ENCODE measurements at places on chromosomes 7 and 10.

DNA sequence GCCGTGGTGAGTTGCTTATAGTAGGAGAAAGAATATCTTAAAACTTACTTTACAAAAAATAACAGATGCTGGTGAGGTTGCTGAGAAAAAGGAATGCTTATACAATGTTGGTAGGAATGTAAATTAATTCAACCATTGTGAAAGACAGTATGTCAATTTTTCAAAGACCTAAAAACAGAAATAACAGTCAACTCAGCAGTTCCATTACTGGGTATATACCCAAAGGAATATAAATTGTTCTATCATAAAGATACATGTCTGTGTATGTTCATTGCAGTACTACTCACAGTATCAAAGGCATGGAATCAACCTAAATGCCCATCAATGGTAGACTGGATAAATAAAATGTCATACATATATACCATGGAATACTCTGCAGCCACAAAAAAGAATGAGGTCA is 420.4 kb downstream of the AUTS2 start:
- no peak for DNase-seq

DNA sequence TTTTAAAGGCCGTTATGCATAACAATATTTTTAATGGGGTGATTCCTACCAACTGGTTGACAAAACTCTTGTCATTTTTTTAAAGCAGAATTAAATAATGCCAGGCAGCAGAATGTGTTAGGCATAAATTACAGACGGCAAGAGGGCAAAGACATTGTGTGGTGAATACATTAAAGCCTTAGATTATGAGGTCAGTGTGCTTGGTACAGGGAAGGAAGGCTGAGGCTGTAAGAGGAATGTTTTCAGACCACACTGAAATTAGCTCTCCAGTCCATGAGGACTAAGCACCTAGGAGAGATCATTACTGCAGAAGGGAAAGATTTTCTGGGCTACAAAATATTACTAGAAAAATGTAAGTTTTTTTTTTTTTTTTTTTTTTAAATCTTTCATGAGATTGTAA is 312.8 kb upstream of the PRKCQ start:
- no peak for DNase-seq

DNA sequence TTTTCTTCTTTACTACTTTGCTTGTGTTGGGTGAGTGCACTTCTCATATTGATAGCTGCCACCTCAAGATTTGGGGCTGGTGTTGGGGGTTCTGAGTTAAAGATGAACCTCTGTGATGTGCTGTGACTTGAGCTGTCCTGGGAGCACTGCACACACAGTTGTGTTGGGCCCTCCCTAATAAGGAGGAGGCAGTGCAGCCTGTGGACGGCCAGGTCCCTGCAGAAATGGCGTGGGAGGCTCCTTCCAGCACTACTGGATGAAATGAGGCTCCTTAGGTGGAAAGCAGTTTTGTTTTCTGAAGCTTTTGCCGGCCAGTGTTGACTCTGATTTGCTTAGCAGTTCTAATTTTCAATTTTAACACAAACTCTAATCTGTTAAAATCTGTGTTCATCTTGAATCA is 44.0 kb downstream of the WDR37 start:
- DNase-seq, result no peak

DNA sequence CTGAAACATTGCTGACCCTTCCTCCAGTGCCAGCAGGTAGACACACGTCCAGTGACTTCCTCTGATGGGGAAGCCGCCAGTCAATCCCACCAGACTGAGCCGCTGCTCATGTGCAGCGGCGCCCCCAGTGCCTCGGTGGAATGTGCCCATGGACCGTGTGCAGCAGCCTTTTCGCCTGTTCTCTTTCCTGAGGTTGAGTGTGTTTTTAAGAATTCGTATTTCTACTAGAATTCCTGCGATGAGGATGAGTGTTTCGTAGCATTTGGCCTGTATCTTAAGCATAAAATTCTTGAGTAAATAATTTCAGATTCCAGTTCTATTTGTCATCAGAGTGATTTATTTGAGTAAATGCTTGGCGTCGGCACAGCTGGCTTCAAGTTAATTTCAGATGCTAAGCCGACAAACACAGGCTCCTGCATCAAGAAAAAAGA is 35.4 kb downstream of the BNIP3 start:
- no peak for DNase-seq

- DNase-seq, result no peak
Observed at GRCh38 chr10:34305189-34305588, 509.9 kb downstream of the PARD3 start.

GRCh38 chr10:128045833-128046120 is 80.4 kb downstream of the MKI67 start:
- DNase-seq, result no peak

DNA sequence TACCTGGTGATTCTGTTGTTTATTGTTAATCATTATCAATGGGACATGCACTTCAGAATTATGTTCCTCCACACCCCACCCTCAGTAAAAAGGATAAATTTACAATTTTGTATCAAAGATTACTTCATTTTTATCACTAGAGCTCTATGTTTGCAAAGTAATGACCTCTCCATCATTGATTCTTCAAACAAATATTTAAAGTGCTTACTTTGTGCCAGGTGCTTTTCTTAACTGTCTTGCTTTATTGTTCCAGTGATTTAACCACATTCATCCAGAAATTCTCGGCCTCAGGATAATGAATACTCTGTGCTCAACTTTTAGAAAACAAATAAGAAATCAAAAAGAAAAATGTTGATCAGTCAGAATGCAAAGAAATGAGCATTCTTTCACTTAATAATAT is 144.9 kb upstream of the FOXP2 start:
- no peak for DNase-seq

DNA sequence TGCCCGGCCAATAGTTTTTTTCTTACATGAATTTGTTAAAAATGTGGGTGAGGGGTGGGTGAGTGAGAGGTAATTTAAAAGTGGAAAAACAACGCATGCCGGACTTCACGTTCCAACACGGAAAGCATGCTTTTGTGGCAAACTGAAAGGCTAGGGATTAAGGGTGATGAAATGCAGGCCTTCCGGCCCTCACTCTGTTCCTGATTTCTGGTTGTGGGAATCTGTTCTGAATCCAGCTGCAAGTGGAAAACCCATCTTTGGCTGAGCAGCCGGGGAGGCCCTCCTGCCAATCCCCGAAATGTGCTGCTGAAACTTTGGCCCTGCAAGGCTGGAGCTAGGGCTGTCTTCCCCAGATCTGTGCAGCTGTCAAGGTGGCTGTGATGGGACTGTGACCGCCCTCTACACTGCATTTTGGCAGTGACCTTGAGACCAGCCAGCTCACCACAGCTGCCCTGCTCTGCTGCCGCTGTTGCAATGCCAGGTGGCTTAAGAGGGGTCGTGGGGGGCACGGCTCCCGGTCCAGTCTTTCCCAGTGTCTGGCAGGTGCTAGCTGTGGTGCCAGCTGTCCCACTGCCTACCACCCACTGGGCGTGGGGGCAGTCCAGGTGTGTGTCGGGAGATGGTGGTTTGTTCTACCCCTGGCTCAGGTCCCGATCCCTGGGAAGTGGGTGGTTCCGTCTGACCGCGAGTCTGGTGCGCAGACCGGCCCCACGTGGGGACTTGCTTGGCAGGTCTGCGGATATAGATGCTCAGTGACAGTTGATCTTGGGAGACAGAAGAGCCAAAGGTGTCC is 39.0 kb downstream of the TET1 start:
- DNase-seq, result no peak

DNA sequence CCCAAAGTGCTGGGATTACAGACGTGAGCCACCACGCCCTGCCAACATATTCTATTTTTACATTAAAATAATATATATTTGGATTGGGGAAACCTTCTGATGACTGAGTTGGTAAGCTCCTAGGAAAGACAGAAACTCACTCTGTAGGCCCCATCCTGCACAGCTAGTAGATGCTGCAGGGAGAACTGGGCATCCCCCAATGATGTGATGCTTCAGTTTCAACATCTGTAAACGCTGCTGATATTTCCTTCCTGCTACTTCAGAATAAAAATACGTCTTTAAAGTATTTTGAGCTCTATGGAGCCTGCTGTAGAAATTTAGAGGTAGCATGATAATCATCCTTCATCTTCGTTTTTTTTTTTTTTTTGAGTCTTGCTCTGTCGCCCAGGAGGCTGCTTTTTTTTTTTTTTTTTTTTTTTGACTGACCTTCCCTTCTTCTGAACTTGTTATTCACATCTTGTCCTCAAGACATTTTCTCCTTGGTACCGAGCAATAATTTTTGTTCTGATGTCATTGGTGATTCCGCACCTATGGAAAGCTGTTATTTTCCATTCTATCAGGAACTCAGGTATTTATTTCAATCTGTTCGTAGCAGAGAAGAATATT is 21.8 kb upstream of the INPP5F start:
- no peak for DNase-seq

- no peak for DNase-seq
Observed at GRCh38 chr7:65265933-65266519, 107.6 kb upstream of the ZNF92 start.

DNA sequence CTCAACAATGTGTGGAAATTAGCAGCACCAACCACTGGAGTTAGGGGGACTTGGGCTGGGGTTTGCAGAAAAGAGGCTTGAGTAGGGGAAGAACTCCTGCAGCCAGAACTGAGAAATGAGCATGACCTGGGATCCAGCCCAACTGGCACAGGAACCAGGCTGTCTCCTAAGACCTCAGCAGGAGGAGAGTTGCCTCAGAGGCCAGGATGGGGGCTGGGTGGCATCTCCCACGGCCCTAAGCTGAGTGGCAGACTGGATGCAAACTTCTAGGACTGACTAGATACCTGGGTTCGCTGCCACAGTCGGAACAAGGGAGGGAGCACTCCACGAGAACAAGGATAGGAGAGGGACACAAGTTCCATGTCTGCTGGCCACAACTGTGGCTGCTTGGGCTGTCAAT is 62.6 kb downstream of the RNF32 start:
- DNase-seq, result no peak

GRCh38 chr7:25894002-25894901 is 257.7 kb upstream of the NFE2L3 start:
- peak; percentile 28 for DNase-seq

- DNase-seq, result no peak
Observed at GRCh38 chr7:14583518-14583917, 319.0 kb downstream of the DGKB start.

DNA sequence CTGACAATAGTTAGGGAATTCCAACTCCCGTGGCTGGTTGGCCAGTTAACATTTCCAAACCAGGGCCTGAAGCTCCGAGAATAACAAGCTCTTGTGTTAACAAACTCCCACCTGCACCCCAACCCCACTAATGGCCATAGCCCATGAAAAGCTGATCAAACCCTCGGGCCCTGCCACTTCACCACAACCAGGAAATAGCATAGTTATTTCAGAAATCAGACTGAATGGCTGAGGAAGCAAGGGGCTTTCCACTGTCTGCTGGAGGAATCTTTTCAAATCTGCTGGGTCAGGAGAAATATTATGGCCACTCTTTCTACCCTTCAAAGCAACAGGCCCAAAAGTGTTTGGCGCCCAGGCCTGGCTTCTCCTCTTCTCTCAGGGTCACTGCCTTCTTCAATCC is 145.6 kb downstream of the GLCCI1 start:
- DNase-seq, result no peak

DNA sequence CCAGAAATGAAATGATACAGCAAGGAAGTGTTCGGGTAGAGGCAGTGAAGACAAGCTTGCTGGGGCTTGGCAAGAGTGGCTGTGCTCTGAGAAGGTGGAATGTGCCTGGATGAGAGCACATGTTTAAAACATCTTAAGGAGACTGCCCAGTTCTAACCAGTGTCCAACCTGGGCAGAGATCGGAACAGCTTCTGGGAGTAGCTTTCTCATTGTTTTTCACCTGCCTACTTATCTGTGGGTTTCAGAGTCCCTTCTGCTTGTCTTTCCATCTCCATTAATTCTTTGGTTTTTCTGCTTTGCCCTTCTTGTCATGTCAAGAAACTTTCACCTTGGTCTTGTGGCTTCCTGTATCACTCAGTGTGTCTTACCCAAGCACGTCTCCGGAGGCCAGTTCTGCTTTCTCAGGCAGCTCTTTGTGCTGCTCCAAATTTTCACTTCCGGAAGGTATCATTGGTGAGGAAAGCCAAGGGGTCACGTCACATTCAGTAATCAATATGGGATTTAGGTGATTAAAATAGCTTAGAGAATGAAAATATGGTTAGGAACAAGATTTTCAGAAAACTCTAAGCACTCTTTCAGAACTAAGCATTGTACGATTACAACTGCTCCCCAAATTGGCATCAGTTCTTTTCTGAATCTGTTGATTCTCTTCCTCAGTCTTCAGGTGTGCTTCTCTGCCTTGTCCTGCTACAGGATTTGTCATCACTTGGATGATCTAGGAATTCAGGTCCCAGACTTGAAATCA is 5.5 kb upstream of the LAMB4 start:
- DNase-seq, result peak; percentile 13

DNA sequence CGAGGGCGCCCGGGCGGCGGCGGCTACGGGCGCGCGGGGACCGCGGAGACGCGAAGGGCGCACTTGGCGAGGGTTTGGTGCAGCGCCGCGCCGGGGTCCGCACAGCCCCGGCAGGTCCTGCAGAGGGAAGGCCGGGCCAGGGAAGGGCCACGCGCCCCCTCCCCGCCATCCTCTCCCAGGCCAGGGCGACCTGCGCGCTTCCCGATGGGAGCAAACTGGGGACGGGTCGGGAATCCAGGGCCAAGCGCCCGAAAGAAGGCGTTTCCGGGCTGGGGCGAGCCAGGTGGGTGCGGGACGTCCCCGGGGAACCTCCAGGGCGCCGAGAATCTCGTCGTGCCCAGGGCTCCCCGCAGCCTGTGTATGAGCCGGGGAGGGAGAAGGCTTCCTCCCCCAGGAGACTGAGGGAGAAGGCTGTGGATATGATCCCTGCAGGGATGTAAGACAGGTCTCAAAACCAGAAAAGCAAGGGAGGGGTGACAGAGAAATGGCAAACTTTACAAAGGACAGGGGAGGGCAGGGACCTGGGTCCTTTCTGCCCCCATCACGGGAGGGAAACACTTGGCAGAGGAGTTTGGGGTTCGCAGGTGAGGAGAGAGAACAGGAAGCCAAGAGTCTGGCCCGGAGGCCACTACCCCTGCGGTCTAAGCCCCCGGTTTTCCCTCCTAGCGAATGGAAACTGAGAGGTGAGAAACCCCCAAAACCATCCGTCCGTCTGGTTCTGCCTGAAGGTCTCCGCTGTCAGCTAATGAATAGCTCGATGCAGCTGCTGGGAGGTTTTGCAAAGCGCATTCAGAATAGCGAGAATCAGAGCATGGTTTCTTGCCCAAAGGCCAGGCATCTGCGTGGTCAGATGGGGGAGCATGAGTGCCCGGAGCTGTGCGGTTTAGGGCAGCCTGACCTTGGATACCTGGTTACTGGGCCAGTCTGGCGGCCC is 674 bp downstream of the AMZ1 start:
- DNase-seq, result no peak

GRCh38 chr10:69425511-69426298 is 9.0 kb upstream of the TACR2 start:
- DNase-seq, result no peak

GRCh38 chr10:35778306-35778705 is 136.2 kb upstream of the FZD8 start:
- DNase-seq, result no peak

Data from stimulated activated CD4-positive, alpha-beta T cell treated with anti-CD3 and anti-CD28 coated beads, TNF-alpha, amount 100 ng/mL, for 48 hours (primary cell).